Fibroblast of mammary gland (primary cell): ENCODE measurements at places on chromosomes 7 and 10.

DNA sequence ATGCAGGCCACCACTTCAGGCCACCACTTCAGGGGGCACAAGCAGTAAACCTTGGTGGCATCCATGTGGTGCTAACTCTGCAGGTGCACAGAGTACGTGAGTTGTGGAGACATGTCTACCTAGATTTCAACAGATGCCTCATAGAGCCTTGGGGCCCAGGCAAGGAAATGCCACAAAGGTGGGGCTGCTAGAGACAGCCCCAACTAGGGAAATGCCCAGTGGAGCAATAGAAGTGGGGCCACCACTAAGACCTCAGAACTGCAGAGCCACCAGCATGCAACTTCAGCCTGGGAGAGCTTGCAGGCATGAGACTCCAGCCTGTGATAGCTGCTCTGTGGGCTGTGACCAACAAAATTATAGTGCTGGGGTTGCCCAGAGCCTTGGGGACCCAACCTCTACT, 107.6 kb downstream of the DNAJC1 start:
- no peak for DNase-seq

DNA sequence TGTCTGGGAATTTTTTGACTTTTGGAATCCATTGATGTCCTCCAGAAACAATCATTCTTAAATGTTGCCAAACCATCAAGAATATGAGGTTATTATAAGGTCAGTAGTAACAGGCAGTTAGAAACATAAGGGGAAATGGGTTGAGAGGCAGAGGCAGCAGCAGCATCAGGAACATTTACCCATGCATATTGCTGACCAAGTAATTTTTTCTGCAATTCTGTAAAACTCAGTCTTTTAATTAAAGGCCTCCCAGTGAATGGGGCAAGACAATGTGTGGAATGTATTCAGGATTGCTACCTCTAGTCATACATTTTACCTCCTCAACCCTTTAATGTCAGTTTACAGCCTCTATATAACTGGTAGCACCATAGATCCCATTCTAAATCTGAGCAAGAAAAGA, 66.5 kb upstream of the SKAP2 start:
- DNase-seq = peak; percentile 12

DNA sequence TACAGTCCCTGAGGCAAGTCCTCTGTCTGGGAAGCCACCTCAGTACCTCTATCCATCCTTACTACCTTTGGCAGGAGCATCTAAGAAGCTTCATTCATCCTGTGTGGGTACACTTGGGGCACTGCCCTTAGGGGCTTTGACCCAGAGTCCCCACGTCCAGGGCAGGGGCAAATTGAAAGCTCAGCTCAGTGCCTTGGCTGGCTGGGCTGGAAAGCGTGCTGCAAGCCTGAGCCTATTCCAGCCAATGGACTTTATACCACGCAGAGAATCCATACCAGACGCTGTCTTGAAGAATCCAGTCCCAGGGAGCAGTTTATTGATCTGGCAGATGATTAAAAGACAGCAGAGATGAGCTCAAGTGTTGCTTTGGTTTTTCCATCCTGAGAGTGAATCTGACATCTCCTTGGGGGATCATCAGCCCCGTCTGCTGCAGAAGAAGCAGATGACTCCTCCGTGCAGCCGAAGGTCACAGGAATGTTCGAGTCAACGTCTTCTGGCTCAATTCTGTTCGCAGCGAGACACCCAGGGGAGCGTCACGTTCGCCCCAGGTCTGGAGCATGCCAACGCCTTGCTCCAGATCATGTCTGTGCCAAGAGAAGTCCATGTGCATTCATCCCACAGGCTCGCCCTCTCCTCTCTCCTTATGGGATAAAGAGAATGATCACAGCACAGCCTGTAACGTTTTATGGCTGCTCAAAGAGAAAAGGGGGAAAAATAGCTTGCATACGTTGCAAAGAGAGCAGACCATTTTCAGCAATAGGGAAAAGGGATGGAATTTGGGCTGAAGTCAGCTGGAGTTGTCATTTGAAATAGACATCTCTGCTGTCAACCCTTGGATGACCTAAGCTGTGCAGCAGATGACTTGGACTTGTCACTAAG, 35.8 kb upstream of the LYZL1 start:
- peak; percentile 59 for DNase-seq

GRCh38 chr7:117124591-117125220, 171.4 kb downstream of the ST7 start:
- DNase-seq = peak; percentile 98

GRCh38 chr7:46390042-46390441, 469.0 kb upstream of the IGFBP3 start:
- no peak for DNase-seq

- DNase-seq = peak; percentile 60
These were observed 130.8 kb downstream of the SORBS1 start for GRCh38 chr10:95430231-95430951.

DNA sequence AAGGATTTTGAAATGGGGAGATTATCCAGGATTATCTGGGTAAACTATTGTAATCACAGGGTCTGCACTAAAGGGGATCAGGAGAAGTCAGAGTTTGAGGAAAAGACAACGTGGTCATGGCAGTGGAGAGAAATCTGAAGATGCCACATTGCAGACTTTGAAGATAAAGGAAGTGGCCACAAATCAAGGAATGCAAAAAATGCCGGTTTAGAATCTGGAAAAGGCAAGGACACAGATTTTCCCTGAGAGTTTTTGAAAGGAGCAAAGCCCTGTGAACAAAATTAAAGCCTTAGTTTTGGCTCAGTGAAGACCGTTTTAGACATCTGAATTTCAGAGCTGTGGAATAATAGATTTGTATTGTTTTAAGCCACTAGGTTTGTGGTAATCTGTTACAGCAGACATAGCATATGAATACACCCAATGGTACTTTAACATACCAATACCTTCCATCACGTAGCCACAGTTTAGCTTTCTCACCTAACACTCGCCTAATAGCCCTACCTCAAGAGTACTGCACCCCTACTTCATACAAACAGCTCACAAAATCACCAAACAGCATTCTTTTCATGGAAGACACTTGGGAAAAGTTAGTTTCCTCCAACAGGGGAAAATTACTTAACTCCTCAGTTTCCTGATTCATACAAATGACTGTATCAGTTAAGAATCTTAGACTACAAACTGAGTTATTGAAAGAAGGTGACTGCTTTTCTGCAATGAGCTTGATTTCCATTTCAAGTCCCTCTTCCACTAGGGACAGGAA, 446.5 kb downstream of the INHBA start:
- peak; percentile 47 for DNase-seq

DNA sequence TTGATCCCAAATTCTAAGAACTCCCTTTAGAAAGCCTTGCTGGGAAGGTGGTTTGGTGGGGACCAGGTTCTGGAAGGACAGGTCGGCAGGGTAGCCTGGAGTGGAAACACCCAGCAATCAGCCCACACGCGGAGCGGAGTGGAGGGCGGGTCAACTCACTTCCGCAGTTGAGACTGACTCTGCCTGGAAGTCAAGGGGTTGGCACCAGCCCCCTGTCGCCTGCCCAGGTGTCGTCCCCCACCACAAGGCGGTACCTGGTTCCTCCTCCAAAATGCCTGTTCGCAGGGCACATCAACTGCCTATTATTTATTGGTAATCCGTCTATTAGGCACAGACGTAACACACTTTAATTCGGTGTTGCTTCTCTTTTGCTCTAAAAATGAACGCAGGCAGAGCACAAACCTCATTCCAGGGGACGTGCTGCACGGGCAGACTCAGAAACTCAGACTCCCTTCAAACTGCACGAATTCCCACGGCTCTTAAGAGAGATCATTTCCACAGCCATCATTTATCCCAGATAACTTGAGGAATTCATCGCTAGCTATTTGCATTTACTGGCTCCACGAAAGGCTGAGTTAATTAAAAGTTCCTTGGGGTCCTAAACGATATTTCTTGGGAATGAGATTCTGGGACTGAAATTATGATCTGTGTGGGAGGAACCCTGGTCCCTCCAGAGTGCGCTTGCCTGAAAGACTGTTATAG, 248.2 kb upstream of the PPP2R2D start:
- DNase-seq = no peak

DNA sequence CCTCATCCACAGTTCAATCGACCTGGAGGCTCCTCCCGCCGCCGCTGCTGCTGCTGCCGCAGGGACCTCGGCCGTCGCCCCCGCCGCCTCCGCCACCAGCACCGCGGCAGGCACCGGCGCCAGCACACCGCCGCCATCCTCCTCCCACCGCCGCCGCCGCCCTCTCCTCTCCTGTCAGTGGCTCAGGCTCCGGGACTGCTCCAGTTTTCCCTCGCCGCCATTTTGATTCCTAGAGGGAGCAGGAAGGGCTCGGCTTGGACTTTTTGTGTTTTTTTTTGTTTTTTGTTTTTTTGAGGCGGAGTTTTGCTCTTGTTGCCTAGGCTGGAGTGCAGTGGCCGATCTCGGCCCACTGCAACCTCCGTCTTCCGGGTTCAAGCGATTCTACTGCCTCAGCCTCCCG, 3.0 kb upstream of the MCM10 start:
- no peak for DNase-seq

DNA sequence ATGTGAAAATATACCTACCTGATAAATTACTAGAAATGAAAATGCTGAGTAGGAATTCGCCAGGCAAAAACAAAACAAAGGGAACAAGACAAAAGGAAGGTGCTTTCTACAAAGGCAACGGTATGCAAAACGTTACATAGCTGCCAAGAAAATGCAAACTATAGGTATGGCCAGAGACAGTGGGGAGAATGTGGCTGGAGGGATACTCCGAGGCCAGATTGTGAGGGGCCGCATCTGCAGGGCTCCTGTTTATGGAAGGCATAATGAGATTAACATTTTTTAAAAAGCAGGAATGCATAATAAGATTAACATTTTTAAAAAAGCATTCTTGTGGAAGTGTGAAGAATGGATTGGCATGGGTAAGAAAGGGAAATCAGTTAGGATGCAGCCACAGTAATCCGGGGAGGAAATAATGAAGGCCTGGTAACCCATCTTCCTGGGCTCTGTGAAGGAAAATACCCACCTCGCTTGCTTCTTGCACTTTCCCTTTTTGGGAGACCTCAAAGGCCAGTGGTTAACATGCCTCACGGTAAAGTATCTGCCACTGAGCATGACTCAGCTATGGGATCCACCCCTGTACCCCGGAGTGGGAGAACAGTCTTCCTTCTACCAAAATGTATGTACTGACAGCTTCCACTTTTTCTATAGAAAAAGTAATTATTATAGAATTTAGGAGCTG, 145.8 kb upstream of the LRRN3 start:
- no peak for DNase-seq

DNA sequence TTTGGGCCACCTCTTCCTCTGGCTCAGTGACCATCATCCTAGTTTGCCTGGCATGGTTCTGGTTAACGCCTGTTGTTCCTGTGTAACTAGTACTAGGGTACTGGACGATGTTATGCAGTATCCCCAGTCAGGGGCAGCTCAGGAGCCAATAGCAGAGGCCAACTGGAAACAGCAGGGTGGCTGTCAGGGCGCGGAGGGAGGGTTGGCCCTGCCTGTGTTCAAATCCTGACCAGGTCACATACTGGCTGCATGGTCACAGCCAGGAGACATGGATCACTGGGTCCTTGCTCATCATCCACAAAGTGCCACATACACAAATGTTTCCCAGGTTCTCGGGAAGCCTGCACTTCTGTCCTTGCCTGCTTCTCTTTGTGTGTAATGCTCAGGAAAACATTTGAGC, 12.3 kb upstream of the RBP3 start:
- DNase-seq = no peak

DNA sequence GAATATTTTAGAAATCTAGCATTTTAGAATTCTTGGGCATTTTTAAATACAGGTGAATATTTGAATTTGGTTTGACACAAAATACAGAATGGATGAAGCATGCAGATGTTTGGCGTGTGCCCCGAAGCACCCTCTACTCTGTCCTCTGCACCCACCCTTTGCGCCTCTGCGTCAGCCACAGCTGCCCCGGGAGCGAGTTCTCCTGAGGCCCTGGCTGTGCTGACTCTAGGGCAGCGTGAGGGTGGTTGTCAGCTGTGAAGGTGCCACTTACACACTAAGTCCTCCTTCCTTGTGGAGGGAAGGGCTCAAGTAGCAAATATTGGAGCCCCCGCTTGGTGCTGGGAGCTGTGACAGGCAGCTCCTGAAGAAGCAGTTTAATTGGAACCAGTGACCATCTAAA, 48.4 kb downstream of the DAGLB start:
- no peak for DNase-seq

- peak; percentile 91 for DNase-seq
These were observed 107.4 kb upstream of the GLCCI1 start for GRCh38 chr7:7861211-7861633.

- DNase-seq = peak; percentile 59
These were observed 38.4 kb downstream of the TWIST1 start for GRCh38 chr7:19079066-19079465.

DNA sequence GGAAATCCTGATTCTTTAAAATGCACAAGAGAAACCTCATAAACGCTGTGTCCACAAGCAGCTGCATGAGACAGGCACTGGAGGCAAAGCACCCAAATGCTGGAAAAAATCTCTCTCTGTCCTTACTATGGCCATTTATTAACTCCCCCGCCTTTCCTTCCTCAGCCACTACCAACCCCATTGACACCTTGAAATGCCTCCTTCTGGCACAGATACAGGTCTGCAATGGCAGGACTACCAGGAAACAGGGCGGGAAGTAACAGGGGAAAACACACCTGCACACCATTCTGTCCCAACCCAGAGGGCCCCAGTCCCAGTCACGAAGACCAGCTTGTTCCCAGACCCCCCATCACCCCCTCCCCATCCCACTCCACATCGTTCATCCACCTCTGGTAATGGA, 224.3 kb downstream of the PARD3 start:
- no peak for DNase-seq

DNA sequence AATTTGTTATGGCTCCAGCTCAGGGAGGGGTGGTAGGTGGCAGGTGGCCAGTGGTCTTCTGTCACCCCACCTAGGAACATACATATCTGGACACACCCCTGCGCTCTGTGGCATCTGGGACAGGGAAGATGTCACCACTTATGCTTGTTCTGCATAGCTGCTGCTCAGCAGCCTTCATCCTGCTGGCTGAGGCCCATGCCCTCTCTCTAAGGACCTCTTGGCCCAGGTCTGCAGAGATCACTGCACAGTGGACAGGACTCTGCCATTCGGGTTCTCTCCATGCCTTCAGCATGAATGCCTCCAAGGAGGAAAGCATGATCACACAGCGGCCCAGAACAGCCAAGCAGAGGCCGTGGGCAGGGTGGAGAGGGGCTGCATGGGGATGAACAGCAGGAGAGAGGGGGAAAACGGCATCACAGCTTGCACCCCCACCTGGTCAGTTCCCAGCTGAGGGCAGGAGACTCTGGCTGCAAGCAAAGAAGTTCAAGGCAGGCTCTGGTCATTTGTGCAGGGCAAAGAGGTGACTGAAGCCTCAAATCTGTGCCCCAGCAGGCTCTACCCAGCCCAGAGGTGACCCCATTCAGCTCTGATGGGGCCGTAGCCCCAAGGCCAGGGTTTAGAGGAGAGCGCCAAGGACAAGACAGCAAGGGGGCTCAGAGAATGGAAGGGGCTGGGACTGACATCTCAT, 47.8 kb upstream of the GDF10 start:
- no peak for DNase-seq

DNA sequence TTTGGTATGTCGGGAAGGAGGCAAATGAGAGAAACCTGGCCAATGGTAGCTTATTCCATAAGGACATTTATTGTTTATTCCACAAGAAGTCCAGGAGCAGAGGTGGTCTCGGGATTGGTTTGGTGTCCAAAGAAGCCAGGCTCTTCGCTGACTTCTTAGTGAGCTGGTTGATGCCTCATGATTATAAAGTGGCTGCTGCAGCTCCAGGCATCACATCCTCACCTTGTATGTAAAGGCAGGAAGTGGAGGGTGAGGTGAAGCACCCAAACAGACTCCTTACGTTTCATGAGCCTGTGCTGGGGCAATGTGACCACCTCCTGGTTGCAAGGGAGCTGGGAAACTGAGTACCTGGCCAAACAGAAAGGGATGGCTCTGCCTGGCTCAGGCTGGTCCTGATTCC, 92.4 kb downstream of the MYL10 start:
- DNase-seq = no peak

- DNase-seq = no peak
These were observed 1184.9 kb upstream of the C7orf33 start for GRCh38 chr7:147405621-147406020.
